ENCODE measurements at places on chromosomes 2 and 18. TPM values are rescaled to one million over a fixed set of nuclear protein-coding genes. Genes with fewer than 3 reads are reported as not detected.

Gene CNTNAP5
- total RNA-seq = not detected

GRCh38 chr2:157746234-157746950 is 117.7 kb upstream of the ACVR1C start:
- no peak for DNase-seq

DNA sequence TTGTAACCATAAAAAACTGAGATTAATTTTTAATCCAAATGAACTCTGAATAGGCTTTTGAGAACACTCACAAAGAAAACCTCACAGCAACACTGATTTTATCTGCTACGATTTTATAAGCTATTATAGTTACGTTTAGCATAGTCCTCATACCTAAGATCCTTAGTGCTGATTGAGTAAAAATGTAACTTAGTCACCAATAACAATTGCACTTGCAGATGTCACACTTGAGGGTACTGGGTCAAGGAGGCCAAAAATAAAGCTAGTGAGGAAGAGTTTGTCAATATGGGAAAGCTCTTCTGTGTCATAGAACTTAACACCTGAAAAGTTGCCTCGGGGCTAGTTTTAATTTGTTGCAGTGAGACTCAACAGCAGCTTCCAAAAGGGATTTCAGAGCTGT is 706.5 kb upstream of the FAM98A start:
- DNase-seq = no peak

DNA sequence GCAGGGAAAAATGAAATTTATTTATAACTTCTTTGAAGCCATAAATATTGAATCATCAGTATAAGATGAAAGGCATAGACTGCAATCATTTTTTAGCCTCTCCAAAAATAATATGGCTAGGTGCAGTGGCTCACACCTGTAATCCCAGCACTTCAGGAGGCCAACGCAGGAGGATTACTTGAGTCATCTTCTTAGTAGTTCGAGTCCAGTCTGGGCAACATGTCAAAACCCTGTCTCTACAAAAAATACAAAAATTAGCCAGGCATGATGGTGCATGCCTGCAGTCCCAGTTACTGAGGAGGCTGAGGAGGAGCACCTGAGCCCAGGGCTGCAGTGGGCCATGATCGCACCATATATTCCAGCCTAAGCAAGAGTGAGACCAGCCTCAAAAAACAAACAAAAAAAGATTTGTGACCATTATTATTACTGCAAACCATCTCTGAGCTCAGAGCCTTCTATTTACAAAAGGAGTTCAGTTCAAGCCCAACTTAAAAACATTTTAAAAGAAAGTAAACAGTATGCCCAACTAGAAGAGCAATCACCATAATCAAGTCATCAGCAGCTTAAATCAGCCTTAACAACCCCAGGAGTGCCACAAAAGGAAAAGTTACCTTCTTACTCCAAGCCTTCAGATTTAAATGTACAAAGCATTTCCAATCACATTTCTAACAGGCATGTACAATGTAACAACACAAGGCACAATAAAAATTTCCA is 37.5 kb downstream of the KCNG3 start:
- no peak for DNase-seq

Gene SPR
- not detected for total RNA-seq

DNA sequence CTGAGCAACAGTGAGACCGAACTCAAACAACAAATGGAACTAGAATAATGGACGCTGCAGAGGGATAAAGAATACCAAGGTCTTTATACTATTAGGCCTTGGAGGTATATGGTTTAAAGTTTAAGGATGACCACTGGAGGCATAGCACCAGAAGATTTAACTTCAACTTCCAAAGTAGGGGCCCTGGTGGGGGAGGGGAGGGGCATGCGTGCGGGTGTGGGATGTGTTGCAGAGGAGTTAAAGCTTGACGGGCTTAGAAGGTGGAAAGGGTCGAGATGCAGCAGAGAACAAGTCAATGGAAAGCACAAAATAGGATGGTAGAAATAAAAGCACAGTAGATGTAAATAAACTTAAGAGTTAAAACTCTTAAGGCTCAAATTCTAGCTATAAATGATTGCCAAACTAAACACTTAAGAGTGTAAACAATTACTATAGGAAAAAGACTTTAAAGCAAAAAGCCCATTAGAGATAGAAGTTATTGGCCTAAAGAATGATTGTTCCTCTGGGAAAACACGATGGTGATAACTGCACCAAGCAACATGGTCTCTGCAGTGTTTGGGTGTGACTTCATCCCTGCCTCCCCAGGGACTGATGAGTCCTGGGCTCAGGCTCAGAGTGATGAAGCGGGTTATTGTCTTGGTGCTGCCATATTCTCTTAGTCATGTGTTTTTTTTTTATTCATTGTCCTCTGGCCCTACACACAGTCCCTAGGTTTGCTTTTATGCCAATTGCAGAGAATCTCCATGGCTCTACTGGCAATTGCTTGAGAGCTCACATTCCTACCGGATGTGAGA is 13.0 kb downstream of the RRM2 start:
- DNase-seq = no peak

- DNase-seq = no peak
Observed at GRCh38 chr2:66730441-66730840, 295.5 kb downstream of the MEIS1 start.

Gene RBMS1
- total RNA-seq = 101 TPM

GRCh38 chr18:23391156-23391555 is 61.9 kb upstream of the RIOK3 start:
- DNase-seq = no peak

DNA sequence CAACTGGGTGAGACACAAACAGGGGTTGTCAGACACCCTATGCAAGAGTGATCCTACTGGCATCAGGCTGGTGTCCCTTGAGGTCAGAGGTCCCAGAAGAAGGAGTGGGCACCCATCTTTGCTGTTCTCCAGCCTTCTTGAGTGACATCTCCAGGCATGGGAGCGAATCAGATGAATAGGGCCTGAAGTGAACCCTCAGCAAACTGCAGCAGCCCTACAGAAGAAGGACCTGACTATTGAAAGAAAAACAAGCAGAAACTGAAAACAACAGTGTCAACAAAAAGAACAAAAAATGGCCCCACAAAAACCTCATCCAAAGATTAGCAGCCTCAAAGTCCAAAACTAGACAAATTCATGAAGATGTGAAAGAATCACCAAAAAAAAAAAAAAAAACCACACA is 1229.7 kb upstream of the CRIM1 start:
- no peak for DNase-seq

DNA sequence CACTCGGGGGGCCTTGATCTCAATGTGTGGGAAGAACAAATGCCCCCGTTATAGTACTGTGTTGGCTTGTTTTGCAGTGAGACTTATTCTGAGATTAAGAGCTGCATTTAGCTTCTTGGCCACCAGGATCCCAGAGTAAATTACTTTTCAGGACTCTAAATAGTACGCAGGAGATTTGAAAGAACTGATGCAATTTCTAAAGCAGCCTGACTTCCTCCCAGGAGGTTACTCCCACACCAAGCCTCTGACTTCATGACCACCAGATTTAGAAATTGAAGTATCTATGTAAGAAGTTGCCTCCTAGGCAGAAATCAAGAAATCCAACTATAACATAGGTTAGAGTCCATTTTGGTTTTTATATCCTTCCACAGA is 67.0 kb downstream of the FEZ2 start:
- no peak for DNase-seq

GRCh38 chr2:142330458-142330857 is 199.6 kb upstream of the LRP1B start:
- DNase-seq = no peak

Gene SP5
- total RNA-seq = not detected

GRCh38 chr2:203636588-203637470 is 69.6 kb upstream of the CD28 start:
- no peak for DNase-seq

- DNase-seq = no peak
Observed at GRCh38 chr18:76956648-76957047, 134.3 kb downstream of the ZNF236 start.

Gene IL1R2
- not detected for total RNA-seq

GRCh38 chr2:136058262-136058661 is 59.7 kb downstream of the CXCR4 start:
- no peak for DNase-seq

Gene CNGA3
- total RNA-seq = not detected

Gene EPB41L5
- total RNA-seq = 6.2 TPM

GRCh38 chr18:77123320-77124231 is 9.0 kb downstream of the MBP start:
- no peak for DNase-seq

Gene ACP1
- total RNA-seq = 91.6 TPM

Gene KCNIP3
- total RNA-seq = not detected

Gene WNT10A
- 11.1 TPM for total RNA-seq

DNA sequence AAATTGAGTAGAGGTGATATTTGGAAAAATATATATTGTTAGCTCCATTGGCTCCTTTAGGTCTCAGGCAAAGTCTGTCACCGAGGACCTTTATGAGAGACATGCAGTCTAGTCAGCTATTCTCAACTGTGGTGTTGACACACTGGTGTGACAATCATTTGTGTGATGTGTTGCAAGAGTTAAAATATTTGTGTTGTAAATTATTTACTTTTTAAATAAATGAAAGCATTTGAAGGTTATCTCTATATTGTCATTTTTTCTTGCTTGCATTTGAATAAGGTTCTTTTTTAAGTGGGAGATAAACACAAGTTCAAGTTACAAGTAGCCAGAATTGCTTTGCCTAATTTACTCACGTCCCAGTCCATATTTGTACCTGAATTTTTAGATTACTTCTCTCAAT is 4.3 kb downstream of the REL start:
- no peak for DNase-seq

DNA sequence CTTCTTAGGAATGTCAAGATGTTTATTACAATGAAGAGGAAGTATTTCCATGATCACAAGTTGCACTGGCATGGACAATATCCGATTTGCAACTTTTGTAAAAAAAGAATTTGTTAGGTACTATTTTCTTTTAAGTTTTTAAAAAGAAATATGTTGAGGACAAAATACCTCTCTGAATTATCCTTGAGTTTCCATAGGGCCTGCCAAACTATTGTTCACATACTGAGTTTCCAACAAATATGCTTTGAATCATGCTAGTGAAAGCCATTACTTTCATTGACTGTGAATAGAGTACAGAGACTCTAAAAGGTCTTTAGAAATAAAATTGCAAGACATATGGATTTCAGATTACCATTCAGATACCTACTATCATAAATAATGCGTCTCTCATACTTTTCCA is 566.1 kb downstream of the TMEM182 start:
- no peak for DNase-seq

Gene IL36RN
- total RNA-seq = not detected

- DNase-seq = peak; percentile 19
Observed at GRCh38 chr2:102473020-102473419, at the start of gene SLC9A4. Gene SLC9A4, plus strand, starts transcription at chr2:102473226. Its CDS starts 534 bp downstream, at chr2:102473760.

- DNase-seq = no peak
Observed at GRCh38 chr18:61898640-61899101, 5.9 kb upstream of the RNF152 start.

- DNase-seq = no peak
Observed at GRCh38 chr2:2843969-2844548, 513.0 kb upstream of the MYT1L start.

- no peak for DNase-seq
Observed at GRCh38 chr2:67309281-67309680, 87.9 kb upstream of the ETAA1 start.

- DNase-seq = no peak
Observed at GRCh38 chr2:43731211-43731610, 42.6 kb upstream of the DYNC2LI1 start.

Gene ADRA2B
- total RNA-seq = not detected

- no peak for DNase-seq
Observed at GRCh38 chr18:75360215-75360614, 67.3 kb downstream of the SMIM21 start.

Gene IMPACT
- 12.5 TPM for total RNA-seq

Gene CYTIP
- total RNA-seq = 248 TPM

DNA sequence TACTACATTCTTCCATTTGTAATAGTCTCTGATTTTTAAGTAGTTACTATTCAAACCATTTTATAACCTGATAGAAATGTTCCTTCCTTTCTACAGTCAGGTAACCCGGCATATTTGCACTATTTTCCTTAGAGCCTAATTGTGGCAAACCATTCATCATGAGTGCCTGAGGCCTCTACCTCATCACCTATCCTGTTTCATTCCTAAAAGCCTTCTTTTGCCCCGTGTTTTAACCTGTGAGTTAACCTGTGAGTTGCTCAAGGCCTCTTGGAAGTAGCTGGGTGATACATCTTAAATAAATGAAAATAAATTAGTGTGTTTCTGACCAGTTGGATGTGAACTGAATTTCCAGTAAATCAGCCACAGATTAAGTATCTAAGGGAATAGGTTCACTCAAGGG is 6.5 kb upstream of the KLHL29 start:
- no peak for DNase-seq

Gene FBXO11
- 87.3 TPM for total RNA-seq

DNA sequence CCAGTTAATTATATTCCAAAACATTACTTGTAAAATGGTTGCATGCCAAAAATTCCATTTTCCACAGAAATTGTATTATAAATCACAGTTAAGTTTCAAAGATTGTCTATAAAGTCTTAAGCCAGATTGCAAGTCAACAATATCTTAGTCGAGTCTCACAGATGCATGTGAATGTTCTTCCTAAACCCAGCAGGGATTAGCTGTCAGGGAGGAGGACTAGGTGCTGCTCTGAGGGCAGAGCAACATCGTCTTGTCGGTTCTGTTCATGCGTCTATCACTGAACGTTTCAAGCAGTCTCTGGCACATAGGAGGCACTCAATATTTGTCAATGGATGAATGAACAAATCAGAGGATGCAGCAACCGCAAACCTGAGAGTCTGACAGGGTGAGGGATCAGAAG is 27.0 kb downstream of the EPB41L3 start:
- no peak for DNase-seq

DNA sequence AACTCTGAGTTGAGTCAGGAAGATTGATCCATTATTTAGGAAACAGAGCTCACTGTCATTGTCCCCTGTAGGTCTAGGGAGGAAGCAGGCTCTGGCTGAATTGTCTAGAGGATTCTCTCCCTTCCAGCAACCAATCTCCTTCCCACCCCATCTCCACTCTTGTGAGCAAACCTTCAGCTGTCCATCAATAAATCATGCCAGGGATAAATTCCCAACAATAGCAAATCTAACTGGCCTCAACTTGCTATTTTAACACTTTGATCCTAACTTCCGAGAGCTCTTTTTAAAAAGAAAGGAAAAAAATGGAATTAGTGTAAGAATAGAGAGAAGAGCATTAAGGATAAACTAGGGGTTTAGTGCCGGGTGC is 53.5 kb downstream of the ATP8B1 start:
- DNase-seq = no peak

DNA sequence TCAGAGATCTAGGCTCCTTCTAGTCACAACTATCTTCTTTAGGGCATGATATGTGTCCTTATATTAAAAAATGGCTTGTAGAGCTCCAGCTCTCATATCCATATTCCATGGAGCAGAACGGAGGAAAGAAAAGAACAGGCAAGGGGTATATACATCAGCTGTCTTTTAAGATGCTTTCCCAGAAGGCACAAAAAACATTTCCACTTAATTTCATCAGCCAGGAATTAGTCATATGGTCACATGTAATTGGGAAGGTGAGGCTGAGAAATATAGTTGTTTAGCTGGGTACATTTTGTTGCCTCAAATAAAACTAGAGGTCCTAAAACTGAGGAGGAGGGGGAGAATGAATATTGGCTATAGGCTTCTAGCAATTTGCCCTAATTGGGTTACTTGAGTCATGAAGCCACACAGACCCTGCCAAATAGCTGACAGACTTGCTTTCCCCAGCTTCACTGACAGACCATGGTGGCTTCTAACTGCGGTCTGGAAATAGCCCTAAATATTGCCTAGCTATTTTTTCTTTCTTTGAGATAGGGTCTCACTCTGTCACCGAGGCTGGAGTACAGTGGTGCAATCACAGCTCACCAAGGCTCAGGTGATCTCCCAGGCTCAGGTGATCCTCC is 20.0 kb downstream of the MAIP1 start:
- no peak for DNase-seq
